ENCODE measurements at places on chromosomes 7 and 10. TPM values are rescaled to one million over a fixed set of nuclear protein-coding genes. Genes with fewer than 3 reads are reported as not detected.

Gene TAS2R4
- 0.12 TPM for total RNA-seq

Gene PRTFDC1
- total RNA-seq: 17.7 TPM

Gene RRP12
- total RNA-seq: 64.9 TPM

Gene ADARB2
- not detected for total RNA-seq

Gene HMX2
- total RNA-seq: 0.10 TPM

Gene DNAJC12
- 57.0 TPM for total RNA-seq

Gene DYNC1I1
- total RNA-seq: 0.15 TPM

Gene UPF2
- total RNA-seq: 13.3 TPM

Gene GRID2IP
- not detected for total RNA-seq

Gene CYP26C1
- not detected for total RNA-seq

Gene WEE2
- total RNA-seq: not detected

Gene FUOM
- 16.1 TPM for total RNA-seq

Gene EFCAB10
- 3.3 TPM for total RNA-seq

Gene GUSB
- total RNA-seq: 33.8 TPM

Gene AKR1C2
- total RNA-seq: 3,638 TPM

Gene PLXNA4
- 0.41 TPM for total RNA-seq

Measured in A549 treated with Hydrocortisone at 1 μM for 4 hours (cell line).